Ascending aorta (tissue), 2 donors: ENCODE measurements at places on chromosomes 11 and 22. TPM values are rescaled to one million over a fixed set of nuclear protein-coding genes. Genes with fewer than 3 reads are reported as not detected.

- H3K27ac ChIP-seq: no peak overlapping the region
- DNase-seq: no peak
- no peaks in the 10 kb centered on the region for H3K27me3 ChIP-seq
- H3K4me3 ChIP-seq: no peak overlapping the region
- H3K4me1 ChIP-seq: no peaks in the 10 kb centered on the region
These were observed 120.9 kb downstream of the ST3GAL4 start for GRCh38 chr11:126476266-126476924.

DNA sequence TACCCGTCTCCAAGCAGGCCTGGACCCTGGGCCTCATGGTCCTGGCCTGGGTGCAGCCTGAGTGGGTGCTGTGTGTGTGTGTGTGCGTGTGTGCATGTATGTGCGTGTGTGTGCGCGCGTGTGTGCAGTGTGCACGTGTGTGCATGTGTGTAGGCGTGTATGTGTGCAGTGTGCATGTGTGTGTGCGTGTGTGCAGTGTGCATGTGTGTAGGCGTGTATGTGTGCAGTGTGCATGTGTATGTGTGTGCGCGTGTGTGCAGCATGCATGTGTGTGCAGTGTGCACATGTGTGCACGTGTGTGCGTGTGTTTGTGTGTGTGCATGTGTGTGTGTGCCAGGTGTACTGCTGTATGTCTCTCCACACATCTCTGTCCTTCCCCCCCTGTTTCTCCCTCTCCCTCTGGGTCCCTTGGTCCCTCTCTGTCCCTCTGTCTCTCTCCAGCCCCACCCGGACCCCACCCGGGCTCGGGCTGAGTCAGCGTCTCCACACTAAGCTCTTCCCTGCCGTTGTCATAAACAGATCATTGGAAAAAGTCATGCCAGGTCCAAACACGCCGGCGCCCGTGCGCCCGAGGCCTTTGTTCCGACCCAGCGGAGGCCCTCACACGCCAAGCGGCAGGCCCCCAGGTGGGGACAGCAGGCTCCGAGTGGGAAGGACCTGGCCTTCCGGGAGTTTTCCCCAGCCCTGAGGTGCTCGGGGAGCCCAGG, 34.0 kb downstream of the WNT7B start:
- H3K4me1 ChIP-seq: no peaks in the 10 kb centered on the region
- no peak for DNase-seq
- H3K4me3 ChIP-seq: no peak overlapping the region
- no peaks in the 10 kb centered on the region for H3K27me3 ChIP-seq
- H3K27ac ChIP-seq: no peak overlapping the region

Gene RABL2B
- total RNA-seq: 6.2 TPM

DNA sequence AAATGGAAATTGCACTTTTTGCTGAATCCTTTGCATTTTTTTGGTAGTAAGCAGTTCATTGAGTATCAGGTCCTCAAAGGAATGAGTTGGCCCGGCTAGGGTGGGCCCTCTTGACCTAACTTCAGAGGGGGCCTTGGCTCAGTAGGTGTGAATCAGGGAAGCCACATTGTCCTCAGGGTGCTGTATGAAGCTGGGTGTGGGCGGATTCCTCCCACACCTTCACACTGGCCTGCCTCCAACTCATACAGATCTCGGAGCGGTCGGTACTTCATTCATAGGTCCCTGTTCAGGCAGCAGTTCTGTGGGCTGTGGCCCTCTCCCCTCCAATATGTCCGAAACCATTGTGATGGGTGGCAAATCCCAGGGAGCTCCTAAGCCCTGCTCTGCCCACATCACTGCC, 47.4 kb upstream of the OR4B1 start:
- no peak for DNase-seq
- H3K4me3 ChIP-seq: no peak overlapping the region
- no peaks in the 10 kb centered on the region for H3K36me3 ChIP-seq
- peaks cover 22% of the 10 kb centered on the region for H3K4me1 ChIP-seq
